Occipital lobe (tissue), 3 donors: ENCODE measurements at places on chromosomes 11 and 22. TPM values are rescaled to one million over a fixed set of nuclear protein-coding genes. Genes with fewer than 3 reads are reported as not detected.
A peak's percentile ranks its signal among the peaks of the same experiment; 100 is the strongest.

DNA sequence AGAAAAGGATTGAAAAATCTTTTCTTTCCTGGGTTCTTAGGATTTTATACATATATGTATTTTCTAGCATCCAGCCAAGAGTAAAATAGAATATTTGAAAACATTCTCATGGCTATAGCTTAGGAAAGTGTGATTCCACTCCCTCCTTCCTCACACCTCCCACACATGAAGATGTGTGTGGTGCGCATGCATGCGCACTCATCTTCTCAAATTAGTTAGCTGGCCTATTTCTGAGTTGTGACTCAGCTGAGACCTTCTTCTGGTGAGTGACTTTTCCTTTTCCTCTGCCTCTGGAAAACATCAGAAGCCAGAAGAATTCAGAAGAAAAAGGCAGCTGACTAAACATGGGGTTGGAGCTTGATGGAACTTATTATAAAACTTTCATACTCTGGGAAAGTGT, 149.8 kb downstream of the OR4C45 start:
- peak; percentile 60 for DNase-seq

Gene GAS2
- total RNA-seq: 13.4 TPM

Gene PGA3
- 0.31 TPM for total RNA-seq

- DNase-seq: no peak
Observed at GRCh38 chr11:17684550-17684949, 34.8 kb upstream of the MYOD1 start.

DNA sequence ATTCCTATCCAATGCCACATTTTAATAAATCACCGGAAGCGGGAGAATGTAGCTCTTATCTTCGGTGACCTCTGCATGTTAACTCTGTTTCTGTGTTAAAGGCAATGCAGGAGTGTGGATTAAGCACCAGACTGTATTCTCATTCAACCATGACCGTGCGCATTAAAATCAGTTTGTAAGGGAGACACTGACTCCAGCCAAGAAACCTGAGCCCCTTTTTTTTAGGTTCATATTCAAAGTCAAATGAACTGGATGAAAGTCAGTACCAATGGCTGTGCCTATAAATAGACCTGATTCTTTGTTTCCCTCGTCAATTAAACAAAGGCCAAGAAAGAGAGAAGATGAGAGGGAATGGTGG, 32.2 kb downstream of the C11orf91 start:
- no peak for DNase-seq

- no peak for DNase-seq
Observed at GRCh38 chr11:112238041-112238440, 11.8 kb downstream of the PTS start.

GRCh38 chr11:60699284-60699691, at the start of gene MS4A8:
MS4A8 (plus strand) TSS chr11:60699612; CDS start chr11:60700861, 1,249 bp downstream.
- DNase-seq: no peak

Gene SLC22A8
- total RNA-seq: 1.2 TPM

Gene FGF3
- total RNA-seq: not detected

DNA sequence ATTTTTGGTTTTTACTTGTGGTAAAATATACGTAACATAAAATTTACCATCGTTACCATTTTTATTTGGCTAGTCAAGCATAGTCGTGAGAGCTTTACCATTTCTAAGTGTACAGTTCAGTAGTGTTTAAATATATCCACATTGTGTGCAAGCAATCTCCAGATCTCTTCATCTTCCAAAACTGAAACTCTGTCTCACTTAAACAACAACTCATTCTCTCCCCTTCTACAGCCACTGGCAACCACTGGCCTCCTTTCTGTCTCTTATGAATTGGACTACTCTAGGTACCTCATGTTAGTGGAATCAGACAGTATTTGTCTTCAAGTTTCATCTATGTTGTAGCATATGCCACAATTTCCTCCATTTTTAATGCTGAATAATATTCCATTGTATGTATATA, 37.4 kb downstream of the SMC1B start:
- DNase-seq: no peak

- no peak for DNase-seq
Observed at GRCh38 chr11:2649848-2650247, 49.9 kb downstream of the KCNQ1OT1 start.

DNA sequence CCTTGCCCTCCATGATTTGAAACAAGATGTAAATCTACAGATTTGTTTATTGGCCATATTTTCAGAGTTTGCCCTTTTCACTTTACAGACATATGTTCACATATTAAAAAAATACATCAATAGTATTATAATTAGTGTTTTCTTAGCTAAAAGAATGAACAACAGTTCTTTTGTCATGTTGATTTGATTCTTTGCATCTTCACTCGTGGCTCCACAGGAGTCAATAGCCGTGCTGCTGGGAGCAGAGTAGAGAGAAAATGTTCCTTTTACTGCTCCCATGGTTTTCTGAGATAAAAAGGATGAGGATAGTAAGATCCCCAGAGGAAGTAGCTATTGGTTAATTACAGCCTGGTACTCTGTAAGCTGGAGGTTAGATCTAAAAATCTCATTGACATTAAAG, 151.2 kb downstream of the PGR start:
- DNase-seq: no peak

DNA sequence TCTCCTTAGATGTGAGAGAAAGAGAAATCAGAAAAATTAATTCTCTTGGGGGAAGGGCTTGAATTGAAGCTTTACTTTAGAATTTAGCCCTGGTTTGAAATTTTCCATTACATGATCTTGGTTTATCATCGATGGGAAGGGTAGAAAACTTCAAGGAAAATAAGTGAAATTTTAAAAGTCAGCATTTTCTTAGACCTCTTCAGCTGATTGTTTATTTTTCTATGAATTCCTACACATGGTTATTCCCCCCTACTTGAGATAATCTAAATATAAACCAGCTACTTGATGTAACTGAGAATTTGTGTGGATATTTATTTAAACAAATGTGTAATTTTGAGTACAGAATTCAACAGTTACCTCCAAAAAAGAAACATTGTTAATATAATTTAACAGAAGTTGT, 10.9 kb downstream of the PIH1D2 start:
- no peak for DNase-seq

- no peak for DNase-seq
Observed at GRCh38 chr11:57639321-57640067, 10.2 kb downstream of the YPEL4 start.

Gene NARS2
- 33.4 TPM for total RNA-seq

DNA sequence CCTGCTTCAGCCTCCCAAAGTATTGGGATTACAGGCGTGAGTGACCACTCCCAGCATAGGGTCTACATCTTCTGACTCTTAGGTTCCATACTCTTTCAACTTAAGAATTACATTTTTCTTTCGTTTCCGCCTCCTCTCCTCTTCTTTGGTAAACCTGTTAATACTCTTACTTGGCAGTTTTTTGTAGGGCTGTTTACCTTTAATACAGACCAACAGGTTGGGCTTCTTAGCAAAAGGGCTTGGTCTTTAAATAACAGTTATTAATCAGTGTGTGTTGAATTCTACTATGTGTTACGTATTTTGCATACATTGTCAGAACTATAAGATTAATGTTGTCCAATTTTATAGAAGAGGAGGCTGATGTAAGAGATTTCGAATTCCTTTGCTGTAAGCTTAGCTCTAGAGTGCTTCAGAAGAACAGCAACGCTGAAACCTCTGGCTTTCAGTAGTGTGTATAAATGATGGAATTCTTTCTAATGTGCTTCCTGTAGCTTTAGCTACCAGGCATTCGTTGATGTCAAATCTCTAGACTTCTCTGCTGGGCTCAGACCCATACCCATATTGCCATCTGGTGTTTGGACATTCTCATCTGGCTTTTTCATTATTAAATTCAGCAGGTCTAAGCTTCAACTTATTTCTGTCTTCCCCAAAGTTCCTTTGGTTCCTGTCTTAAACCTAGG, 3.1 kb downstream of the FDX1 start:
- no peak for DNase-seq

DNA sequence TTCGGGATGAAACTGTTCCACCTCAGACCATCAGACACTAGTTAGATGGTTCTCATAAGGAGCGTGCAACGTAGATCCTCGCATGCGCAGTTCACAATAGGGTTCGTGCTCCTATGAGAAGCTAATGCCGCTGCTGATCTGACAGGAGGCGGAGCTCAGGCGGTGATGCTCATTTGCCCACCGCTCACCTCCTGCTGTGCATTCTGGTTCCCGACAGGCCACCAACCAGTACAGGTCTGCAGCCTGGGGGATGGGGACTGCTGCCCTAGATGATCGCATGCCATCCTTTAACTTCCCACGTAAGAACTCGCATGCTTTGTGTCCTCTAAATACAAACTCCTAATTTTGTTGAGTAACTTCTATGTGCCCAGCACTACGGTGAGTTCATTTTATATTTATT, 62.6 kb downstream of the EFCAB6 start:
- no peak for DNase-seq

DNA sequence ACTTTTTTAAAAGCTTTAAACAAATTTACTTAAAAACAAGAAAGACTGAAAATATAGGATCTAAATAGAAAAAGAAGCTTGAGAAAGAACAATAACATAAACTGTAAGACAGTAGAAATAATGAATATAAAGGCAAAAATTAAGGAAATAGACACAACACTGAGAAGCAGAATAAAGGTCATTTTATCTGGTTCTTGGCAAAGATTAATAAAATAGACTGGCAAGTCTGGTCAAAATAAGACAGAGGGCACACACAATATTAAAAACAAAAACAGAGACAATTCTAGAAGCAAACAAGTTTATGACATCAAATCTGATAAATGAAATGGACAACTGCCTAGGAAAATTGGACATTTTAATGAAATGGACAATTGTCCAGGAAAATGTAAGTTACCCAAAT, 105.8 kb downstream of the ATG16L2 start:
- no peak for DNase-seq

- no peak for DNase-seq
Observed at GRCh38 chr11:68369756-68370155, 57.4 kb downstream of the LRP5 start.

GRCh38 chr22:24772493-24773220, 1.9 kb downstream of the PIWIL3 start:
- no peak for DNase-seq

DNA sequence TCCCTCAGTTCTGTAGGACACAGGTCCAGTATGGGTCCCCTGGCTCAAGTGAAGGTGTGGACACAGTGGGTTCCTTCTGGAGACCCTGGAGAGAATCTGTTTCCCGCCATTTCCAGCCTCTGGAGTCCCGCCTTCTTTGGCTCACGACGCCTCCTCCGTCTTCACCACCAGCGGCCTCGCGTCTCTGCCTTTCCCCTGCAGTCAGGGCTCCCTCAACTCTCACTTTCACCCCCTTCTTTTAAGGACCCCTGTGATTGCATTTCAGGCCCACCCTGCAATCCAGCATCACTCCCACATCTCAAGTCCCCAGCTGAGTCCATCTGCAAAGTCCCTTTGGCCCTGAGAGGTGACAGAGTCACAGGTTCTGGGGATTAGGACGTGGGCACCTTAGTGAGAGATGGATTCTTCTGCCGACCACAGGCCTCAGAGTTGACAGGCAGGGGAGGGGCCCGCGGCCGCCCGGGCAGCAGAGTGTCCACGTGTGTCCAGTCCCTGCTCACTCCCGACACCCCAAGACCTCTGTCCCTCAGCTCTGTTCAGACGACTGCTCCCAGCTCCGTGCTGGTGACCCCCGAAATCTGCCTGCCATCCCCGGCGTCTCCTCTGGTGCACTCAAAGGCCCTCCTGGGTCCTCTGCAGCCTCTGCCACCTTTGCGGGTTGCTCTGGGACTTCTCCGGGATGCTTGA, 36.9 kb upstream of the KRTAP5-7 start:
- no peak for DNase-seq

DNA sequence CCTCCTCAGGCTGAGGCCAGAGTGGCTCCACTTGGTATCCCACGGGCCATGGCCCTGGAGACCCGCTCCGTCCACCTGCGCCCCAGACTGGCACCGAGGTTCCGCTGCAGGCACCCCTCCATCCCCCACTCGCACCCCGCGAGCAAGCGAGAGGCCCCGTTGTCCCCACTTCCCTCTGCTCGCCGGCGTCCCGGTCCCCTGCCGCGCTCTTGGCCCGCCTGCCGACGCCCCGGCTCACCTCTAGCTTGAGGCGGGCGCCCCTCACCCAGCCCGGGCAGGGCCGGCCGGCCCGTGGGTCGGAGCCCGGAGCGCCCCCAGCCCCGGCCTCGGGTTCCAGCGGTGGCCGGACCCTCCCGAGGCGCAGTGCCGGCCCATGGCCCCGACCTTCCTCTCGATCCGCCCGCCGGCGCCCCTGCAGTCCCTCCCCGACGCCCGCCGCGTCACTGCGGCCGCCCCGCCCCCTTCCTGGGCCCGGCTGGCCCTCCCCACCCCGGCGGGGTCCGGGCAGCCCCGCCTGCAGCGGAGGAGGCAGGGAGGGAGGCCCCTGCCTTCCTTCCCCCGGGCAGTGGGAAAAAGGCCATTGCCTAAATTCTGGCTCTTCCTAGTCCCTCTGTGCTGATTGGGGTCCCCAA, at the start of gene PITPNM1:
Gene PITPNM1, minus strand, starts transcription at position 414 of the 632 bp plus-strand sequence. CDS start 1,183 bp downstream, outside the sequence.
- no peak for DNase-seq

DNA sequence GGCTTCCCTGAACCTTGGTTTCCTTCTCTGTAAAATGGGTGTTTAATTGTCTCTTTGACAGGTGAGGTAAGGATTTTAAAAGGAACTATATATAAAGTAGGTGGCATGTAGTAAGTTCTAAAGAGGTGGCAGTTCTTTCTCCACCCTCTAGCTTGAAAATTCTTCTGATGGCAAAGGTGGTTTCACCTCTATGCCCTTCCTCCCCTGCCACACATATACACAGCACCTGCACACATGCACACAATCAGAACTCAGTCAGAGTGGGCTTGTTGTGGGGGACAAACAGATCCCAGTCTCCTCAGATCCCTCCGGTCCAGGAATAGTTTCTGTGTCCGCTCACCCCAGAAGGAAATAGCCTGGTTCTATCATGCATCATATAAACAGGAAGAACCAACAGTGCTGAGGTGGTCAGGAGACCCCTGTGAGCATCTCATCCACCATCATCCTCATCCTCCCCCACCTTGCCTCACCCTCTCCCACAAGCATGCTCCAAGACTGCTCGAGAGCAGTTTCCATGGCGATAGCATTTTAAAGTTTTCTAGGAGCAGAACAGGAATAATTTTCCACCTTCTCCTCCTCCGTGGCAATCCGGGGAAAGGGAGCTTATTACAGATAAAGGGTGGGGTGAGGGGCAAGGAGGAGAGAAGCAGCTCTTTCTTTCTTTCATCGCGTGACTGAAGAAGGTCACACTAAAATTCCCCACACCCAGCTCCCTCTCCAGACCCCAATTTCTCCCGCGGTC, 123.6 kb downstream of the CHST1 start:
- no peak for DNase-seq

- DNase-seq: no peak
Observed at GRCh38 chr22:22823131-22823810, 64.3 kb upstream of the IGLL5 start.

DNA sequence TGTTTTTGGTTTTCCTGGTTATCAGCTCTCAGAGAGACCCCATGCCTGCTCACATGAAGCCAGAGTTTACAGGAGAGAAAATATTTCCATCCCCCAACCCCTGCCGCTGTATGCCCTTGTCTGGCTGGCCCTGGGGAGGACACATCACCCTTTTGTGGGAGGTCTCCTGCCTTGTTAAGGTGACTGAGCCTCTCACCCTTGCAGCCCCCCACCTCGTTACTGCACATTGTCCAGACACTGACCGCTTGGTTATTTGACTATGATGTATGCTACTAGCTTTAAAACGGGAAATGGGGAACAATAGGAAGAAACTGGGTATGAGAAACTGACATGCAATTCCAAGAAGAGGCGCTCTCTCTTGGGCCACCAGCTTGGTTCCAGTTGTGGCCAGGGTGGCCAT, 51.1 kb upstream of the RFPL3 start:
- DNase-seq: no peak
